ENCODE measurements at places on chromosomes 11 and 22. TPM values are rescaled to one million over a fixed set of nuclear protein-coding genes. Genes with fewer than 3 reads are reported as not detected.

SLCO2B1 gene
- 18.6 TPM for total RNA-seq

OR8D4 gene
- not detected for total RNA-seq

PANX2 gene
- not detected for total RNA-seq

SMIM35 gene
- not detected for total RNA-seq

KCTD21 gene
- 5.8 TPM for total RNA-seq

CD6 gene
- total RNA-seq, result 2.1 TPM

IL10RA gene
- total RNA-seq, result 4.4 TPM

ZBTB16 gene
- total RNA-seq, result 35.5 TPM

CECR2 gene
- 8.3 TPM for total RNA-seq

SMIM38 gene
- not detected for total RNA-seq

FAM83F gene
- total RNA-seq, result 6.3 TPM

GRCh38 chr22:48579043-48579927, 1248.4 kb downstream of the BRD1 start:
- DNase-seq, result no peak

DNA sequence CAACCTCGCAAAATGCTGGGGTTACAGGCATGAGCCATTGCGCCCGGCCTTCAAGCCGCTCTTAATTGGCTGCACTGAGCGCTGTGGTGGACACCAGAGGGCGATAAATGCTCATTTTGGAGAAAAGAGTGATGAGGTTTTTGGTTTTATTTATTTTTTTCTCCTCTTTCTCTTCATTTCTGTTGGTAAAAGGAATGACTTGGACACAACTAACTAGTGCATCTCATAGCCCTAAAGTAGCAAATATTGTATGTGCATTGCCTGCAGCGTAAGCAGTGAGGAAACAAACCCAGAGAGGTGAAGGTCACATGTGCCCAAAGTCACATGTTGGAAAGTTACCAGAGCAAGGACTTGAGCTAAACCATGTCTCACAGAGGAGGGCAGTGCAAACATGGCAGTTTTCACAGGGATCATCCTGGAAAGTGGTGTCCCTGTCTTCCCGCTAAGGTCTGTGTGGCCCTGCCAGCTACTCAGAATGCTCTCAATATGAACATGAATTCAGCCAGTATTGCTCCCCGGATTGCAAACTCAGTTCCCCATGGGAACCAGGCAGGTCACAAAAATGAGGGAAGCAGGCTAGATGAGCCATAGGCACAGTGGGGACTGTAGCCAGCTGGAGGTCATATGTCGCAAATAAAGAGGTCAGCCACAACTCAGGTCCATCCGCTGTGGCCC, 8.6 kb upstream of the CD82 start:
- no peak for DNase-seq

- DNase-seq, result no peak
These were observed 906.2 kb downstream of the BRD1 start for GRCh38 chr22:48921411-48921903.

DNA sequence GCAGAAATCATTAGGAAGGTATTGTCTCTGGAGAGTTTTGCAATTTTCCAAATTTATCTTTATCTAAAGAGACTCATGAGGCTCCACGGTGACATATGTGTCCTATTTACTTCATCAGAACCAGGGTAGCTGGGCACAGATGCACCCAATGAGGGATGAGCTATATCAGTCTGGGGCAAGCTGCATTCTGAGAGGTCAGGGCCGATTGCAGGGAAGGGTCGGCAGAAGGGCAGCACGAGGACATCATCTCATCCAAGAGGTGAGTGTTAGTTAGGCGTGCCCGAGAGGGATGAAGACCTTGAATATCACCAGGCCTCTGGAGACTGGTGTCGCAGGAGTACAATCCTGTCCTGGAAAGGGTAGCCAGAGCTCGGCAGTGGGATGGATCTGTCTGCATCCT, 41.0 kb upstream of the SPON1 start:
- DNase-seq, result no peak

- no peak for DNase-seq
These were observed 530.6 kb upstream of the KIRREL3 start for GRCh38 chr11:127531167-127531566.

DNA sequence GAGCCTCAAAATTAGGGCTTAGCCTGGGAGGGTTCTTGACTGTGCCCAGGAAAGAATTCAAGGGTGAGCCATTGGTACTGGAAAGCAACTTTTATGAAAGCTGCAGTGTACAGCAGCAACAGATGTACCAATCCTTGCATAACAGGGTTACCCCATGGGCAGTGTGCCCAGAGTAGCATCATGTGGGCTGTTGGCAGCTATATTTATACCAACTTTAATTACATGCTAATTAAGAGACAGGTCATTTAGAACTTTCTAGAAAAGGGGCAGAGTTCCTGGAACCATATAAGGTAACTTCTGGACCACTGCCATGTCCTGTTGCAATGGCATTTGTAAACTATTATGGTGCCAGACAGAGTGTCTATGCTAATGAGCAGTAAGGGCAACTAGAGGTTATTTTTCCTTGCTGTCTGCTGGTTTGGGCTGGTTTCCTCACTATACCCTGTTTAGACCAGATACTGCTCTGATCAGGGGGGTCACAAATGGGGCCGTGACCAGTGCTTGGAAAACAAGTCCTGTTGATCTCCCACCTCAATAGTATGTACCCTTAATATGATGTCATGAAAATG, 1120.5 kb upstream of the RAG2 start:
- DNase-seq, result no peak

GRCh38 chr11:68792400-68792966, 41.2 kb upstream of the TESMIN start:
- no peak for DNase-seq

DNA sequence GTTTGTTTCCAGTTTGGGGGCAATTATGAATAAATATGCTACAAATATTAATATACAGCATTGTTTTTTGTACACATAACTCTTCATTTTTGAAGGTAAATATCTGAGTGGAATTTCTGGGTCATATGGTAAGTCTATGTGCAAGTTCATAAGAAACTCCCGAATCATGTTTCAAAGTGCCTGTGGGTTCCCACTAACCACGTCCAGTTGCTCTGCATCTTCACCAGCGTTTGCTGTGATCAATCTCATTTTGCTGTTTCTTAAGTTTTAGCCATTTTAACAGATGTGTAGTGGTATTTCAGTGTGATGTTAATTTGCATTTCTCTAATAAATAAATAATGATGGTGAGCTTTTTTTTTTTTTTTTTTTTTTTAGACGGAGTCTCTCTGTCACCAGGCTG, 14.2 kb upstream of the CSRP3 start:
- no peak for DNase-seq

GRCh38 chr22:35921777-35922176, 106.8 kb downstream of the RBFOX2 start:
- peak; percentile 71 for DNase-seq

DNA sequence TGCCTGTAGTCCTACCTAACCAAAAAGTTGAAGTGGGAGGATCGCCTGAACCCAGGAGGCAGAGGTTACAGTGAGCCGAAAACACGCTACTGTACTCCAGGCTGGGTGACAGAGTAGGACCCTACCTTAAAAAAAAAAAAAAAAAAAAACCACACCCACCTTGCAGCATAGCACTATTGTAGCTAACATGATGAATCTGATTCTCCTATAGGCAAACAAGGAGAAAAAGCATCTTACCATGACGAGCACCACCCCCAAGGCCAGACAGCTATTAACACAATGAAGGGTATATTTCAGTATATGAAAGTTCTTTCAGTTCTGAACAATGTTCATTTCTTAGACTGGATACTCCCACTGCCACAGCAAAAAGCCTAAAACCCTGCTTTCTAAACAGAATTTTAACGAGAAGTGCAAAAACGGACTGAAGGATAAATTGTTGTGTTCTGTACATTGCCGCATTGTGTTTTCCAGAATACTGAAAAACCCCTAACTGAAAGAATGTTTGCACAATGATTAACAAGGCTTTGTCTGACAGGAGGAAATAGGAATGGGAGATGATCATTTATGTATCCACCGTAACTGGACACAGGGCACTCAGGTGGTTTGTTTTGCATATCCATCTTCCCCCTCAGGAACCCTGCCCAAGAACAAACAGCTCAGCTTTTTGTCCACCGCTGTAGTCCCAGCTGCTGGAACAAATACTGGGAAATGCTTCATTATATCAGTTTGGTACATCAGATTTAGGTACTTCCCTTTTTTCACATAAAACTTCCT, 8.9 kb downstream of the PISD start:
- DNase-seq, result no peak

GRCh38 chr22:41132550-41132949, 40.2 kb downstream of the EP300 start:
- DNase-seq, result no peak

DNA sequence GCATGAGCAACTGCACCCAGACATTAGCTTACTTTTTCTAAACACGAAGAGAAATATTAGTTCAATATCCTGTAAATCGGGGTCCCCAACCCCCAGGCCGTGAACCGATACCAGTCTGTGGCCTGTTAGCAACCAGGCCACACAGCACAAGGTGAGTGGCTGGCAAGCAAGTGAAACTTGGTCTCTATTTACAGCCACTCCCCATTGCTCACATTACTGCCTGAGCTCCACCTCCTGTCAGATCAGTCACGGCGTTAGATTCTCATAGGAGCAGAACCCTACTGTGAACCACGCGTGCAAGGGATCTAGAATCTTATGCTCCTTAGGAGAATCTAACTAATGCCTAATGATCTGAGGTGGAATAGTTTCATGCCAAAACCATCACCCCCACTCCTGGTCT, 27.8 kb upstream of the DEPDC7 start:
- no peak for DNase-seq

GRCh38 chr11:3667149-3668035, 3.8 kb downstream of the CHRNA10 start:
- DNase-seq, result no peak

- peak; percentile 71 for DNase-seq
These were observed 7.5 kb downstream of the P2RX3 start for GRCh38 chr11:57345555-57346211.

GRCh38 chr11:132226522-132226921, 856.1 kb downstream of the NTM start:
- no peak for DNase-seq

- no peak for DNase-seq
These were observed 6.1 kb upstream of the CHST1 start for GRCh38 chr11:45671246-45672171.

- no peak for DNase-seq
These were observed 76.8 kb upstream of the BIRC3 start for GRCh38 chr11:102240502-102240901.

- DNase-seq, result no peak
These were observed 6.1 kb downstream of the TNNT3 start for GRCh38 chr11:1925373-1926155.

DNA sequence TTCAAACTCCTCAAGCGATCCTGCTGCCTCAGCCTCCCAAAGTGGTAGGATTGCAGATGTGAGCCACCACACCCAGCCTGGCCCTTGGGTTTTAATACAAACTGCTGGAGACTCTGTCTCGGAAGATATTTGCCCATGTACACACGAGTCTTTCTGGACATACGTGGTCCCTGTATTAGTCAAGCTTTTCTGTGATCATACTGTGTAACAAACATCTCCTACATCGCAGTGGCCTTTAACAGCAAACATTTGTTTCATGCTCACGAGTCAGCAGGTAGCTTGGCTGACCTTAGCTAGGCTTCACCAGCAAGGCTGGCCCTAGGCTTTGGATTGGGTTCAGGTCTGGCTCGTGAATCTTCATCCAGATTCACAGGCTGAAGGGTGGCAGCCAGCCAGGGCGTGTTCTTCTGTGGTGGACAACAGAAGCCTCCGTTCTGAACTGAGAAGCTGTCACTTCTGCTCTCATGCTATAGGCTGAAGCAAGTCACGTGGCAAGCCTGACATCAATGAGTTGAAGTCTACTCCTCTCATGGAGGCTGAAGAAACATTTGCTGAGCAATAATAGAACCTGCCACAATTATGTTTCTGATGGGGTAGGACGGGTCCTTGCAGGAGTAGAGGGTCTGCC, 8.8 kb downstream of the KIAA1671 start:
- no peak for DNase-seq

- DNase-seq, result no peak
These were observed 318.0 kb downstream of the KIRREL3 start for GRCh38 chr11:126682590-126682989.

DNA sequence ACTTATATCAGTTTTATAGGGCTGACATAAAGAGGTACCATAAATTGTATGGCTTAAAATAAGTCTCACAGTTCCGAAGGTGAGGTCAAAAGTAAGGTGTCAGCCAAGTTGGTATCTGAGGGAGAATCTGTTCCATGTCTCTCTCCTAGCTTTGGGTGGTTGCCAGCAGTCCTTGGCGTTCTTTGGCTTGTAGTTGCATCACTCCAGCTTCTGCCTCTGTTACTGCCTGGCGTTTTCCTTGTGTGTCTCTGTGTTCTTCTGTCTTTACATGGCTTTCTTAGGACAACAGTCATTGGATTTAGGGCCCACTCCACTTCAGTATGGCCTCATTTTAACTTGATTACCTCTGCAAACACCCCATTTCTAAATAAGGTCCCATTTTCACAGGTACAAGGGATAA, 16.7 kb downstream of the MMP7 start:
- no peak for DNase-seq

- DNase-seq, result no peak
These were observed 24.6 kb downstream of the STIM1 start for GRCh38 chr11:3879967-3880542.

- no peak for DNase-seq
These were observed 31.7 kb upstream of the PDE3B start for GRCh38 chr11:14611939-14612338.

- DNase-seq, result no peak
These were observed 113.2 kb upstream of the RAG2 start for GRCh38 chr11:36711104-36711825.

DNA sequence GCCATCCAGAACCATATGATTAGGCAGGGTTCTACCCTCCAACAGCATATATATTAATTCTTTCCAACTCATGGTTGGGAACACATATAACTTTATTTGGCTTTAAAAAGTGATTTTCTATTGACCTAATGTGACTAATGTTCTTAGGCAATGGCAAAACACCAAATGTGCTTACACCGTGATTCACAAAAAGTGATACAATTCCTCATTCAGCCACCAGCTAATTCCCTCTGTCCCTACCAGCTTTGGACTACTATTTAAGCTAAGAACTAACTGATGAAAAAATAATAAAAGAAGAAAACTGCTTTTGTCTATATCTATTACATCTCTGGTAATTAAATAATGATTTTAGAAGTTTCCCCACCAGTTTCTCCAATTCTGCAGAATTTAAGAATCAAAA, 4.7 kb downstream of the CTSC start:
- DNase-seq, result no peak
